ENCODE measurements at places on chromosomes 2 and 18.

GRCh38 chr2:49767316-49767715 lies 613.0 kb upstream of the FSHR start:
- no peak for DNase-seq

DNA sequence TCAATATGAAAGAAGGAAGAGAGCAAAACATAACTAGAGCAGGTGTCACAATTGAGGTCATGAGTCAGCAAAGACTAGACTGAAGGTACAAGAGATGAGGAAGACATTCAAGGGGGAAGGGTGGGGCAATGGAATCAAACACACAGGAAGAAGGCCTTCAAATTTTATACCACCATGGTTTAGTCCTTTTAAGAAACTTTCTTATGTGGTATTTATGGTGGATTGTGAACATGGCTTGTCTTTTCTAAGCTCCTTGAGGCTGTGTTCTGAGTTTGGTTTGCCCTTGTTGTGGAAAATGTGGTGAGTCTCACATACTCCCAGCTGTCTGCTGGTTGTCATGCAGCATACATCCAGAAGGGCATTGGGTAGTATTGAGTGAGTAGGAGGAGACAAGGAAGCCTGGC lies 62.1 kb downstream of the NABP1 start:
- no peak for DNase-seq

DNA sequence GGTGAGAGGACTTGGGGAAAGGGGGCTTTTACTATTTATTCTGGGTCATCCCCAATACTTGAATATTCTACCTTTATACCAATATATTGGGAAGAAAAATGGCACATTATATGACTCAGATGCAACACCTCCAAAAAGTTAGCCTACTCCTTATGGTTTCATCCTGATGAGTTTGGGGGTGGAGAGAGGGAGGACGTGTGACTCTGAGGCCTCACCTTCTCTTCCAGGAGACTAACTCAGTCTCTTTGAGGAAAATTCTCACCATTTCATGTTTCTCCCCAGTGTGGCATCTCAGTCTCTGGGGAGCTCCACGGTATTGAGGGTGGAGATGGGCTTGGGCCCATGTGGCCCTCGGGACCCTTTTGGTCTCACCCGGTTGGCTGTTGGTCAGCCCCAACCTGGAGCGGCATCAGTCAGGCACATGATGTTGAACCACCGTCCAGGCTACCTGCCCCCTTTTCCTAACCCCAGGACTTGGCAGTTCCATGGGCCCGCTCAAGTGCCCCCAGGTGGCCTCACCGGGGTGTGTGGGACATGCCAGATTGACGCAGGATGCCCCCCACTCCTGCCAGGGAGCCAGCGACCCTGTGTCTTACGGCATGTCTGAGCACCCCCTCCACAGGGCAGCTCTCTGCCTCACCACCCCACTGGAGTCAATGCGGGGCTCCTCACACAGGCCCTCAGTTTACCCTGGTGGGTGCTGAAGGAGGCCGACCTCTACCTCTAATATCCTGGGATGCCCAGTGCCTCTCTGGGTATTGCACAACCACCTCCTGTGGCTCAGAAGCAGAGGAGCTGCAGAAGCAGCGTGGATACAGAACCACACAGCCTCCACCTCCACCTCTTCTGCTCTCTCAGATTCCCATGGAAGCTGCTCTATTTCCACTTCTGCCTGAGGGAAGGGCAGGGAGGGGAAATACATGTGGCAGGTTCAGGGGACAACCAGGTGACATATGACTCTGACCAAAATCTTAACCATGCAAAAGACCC lies 297.4 kb downstream of the EIPR1 start:
- DNase-seq = no peak

DNA sequence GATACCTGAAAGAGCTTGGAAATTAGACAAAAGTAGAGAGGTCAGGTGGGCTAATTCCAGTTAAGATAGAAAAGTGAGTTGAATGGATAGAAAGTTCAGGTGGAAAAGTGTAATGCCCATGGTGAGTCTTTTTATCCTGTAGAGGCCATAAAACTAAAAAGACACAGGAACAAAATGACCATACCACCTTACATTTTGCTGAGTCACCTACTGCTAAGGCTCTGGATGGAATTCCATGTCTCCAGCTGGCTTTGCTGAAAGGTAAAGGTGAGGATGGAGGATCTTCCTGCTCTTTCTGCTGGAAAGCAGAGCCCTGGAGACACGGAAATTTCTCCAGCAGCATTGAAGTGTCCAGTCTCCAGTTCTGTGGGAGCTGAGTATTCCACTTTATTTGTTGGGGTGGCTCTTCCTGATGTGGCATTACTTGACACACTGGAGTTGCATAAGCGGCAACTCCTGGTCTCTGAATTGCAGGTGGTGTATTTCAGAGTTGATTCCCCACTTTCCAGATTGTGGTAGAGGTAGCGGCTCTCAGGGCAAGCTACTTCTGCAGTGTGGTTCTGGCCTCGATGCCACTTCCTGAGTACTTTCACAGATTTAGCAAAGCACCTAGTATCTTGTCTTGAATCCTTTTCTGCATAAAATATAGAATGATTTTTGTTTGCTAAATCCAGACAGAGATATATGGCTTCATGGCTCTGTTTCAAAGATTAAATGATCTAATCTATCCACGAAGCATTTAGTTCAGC lies 10.7 kb downstream of the IL1RL2 start:
- DNase-seq = no peak

- DNase-seq = no peak
Observed at GRCh38 chr2:6043238-6043637, 351.1 kb downstream of the SOX11 start.

GRCh38 chr2:10971888-10972260 lies 60.1 kb downstream of the KCNF1 start:
- no peak for DNase-seq

Data from fibroblast of the aortic adventitia (primary cell).